ENCODE measurements at places on chromosomes 4 and X. TPM values are rescaled to one million over a fixed set of nuclear protein-coding genes. Genes with fewer than 3 reads are reported as not detected.

DNA sequence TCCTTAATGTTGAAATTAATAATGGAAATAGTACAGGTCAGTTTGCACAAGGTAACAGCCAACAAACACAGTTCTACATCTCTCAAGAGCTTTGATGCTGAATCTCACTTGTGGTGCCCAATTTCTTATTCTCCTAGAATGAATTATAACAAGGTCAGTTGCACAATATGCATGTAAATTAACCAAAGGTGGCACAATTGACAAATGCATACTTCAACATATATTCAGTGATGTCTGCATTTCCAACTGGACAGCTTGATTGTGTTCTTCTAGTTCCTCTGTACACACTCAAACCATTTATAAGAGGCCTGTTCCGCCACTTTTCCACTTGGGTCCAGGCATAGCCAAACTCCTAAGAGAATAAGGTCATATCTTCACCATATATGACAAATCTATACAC lies 210.3 kb upstream of the EPHA5 start:
- no peak for DNase-seq

GRCh38 chr4:139025841-139026240 lies 10.3 kb downstream of the NOCT start:
- no peak for DNase-seq

GRCh38 chr4:17687237-17687857 lies 72.9 kb downstream of the MED28 start:
- DNase-seq = no peak

DNA sequence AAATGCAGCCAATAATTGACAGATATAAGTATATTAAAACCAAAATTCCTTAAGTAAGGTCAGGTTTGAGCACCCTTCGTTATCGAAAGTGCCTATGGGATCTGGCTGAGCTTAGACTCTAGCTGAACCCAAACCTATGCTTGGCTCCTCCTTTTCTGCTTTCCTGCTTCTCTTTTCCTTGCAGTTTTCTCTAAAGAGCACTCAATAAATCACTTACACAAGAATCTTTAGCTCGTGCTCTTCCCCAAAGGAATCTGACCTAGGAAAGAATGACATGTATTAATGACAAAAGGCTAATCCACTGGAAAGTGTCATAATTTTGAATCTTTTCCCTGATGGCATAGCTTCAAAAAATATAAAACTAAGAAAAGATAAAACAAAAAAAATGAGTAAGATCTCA lies 282.7 kb downstream of the DKK2 start:
- no peak for DNase-seq

CHST7 gene
- total RNA-seq = 15.3 TPM
